Germinal center (tissue), 1 donor: ENCODE measurements at places on chromosomes 3 and 15.
A peak's percentile ranks its signal among the peaks of the same experiment; 100 is the strongest.

DNA sequence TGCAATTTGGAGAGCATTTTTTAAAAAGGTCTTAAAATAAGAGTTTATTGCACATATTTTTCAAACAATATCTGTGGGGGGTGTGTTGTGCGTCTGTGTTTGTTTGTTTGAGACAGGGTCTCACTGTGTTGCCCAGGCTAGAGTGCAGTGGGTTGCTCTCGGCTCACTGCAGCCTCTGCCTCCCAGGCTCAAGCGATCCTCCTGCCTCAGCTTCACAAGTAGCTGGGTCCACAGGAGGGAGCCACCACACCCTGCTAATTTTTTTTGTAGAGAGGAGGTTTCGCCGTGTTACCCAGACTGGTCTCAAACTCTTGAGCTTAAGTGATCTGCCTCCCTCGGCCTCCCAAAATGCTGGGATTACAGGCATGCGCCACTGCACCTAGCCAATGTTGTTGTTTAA lies 2.7 kb downstream of the MLF1 start:
- DNase-seq: no peak

DNA sequence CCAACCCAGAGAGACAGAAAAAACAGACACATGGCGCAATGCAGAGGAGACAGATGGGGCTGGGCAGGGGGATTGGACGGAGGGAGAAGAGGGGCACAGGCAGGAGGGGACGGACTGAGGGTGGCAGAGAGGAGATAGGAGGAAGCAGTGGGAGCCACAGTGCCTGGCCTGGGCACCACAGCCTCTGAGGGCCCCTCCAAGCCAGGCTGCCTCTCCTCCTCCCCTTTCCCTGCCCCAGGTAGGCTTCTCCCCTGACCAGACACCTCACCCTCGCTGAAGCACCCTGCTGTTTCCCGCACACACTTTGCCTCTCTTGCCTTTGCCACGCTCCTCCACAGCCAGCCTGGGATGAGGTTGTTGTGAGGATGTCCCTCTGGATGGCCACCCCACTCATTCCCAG lies 84.0 kb upstream of the PRR20G start:
- DNase-seq: no peak

DNA sequence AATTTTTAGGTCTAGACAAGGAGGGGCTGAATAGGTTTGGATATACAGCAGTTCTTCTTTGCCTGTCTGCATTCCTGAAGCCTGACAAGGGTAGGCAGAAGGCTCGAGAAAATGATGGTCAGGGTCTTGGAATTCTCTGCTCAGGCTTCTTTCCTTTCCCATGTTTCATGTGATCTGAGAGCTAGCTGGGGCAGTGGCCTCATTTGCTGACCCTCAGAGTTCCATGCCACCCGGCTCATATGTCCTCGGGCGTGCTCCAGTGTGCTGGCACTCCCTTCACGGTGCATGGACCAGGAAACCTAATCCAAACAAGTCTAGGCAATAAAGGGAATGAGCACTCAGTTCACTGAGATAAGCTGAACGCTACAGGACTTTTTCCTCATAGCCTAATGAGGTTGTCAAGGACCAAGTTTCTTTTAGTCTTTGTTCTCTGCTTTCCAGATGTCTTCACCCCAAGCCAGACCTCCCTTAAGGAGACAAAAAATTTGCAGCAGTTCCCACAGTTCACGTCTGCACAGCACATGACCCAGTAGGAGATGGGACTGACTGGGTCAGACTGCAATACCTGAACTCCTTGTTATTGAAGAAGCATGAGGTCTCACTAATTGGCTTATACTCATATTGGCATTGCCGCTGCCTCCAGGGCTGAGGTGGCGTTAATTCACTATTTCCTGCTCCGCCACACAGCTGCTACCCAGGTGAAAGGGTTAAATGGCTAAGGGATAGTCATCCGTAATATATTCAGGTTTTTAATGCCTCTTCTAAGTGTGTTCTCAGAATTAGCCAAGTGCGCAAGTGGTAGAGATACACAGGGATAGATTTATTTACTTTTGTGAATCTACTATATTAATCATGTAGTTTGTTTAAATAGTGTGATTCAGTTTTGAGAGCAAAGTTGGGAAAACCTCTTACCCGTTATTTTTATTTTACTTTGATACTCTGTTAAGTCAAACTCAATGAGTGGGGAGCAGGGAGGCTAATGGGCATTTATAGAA lies 15.3 kb upstream of the RTP4 start:
- DNase-seq: no peak

- DNase-seq: peak; percentile 28
These were observed 660 bp downstream of the ZNF106 start for GRCh38 chr15:42490291-42490670.

DNA sequence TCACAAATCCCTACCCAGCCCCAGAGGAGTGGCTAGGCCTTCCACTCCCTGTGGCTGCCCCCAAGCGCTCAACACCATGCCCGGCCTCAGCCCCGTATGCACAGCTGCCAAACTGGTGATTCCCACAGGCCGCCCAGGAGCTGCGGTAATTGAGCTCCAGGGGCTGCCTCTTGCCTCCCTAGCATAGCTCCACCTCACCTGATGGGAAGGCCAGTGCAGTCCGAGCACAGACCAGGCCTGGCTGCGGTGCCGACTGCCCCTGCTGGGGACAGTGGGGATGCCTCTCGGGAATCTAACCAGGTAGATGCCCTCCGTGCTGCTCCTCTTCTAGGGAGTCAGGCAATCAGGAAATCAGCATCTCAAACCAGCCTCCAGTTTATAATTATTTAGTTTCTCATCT lies 25.9 kb downstream of the SCN5A start:
- no peak for DNase-seq

GRCh38 chr15:80823120-80823519 lies 44.0 kb downstream of the CEMIP start:
- DNase-seq: no peak

DNA sequence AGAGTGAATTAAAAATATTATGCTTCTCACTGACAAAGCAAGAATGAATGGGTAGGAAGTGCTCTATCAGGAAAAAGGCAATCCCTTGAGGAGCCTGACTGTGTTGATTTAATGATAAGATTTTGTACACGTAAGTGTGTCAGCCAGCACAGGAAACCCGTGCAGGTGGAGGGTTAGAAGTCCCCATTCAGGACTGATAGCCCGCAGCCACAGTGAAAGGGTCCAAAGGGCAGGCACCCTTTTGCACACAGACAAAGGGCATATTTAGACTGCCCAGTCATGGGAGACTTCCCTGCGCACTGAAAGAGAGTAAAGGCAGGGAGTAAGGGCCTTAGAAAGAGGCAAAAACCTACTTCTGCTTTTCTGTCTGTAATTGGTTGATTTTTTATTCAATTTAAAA lies 26.4 kb upstream of the SKIL start:
- DNase-seq: no peak

DNA sequence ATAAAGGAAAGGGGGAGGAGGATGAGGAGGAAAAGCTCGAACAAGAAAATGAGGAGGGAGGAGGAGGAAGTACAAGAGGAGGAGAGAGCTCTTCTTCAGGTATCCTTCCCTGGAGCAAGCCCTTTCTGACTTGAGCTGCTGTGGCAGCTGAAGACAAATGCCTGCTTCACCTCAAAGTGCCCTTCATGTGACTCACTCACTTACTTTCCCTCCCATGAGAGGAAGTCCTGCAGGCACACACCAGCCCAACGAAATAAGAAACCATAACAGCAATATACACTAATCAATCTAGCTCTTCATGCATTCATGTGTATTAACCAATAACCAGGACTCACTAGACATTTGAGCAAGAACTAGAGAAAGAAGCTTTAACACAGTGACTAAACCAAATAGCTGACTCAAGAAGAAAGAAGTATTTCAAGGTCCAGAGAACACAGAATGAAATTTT lies 251.9 kb downstream of the IGSF11 start:
- DNase-seq: peak; percentile 17

DNA sequence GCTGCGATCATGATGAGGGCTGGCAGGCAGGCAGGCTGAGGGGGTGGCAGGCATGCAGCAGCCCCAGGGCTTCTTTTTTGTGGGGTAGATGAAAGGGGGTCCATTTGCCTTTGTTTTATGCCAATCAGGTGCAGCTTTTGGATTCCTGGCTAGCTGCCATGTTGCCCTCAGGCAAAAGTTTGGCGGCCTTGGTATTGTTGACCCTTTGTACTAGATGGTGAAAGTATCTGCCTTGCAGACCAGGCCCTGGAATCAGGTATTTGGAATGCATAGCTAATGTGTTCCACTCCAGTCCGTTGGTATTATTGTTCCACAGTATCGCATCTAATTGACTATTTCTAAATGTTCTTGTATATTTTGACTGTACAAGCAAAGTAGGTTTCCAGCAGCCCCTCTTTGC lies 35.0 kb downstream of the EEFSEC start:
- no peak for DNase-seq

GRCh38 chr3:40042752-40043443 lies 233.5 kb downstream of the MYRIP start:
- DNase-seq: no peak

GRCh38 chr15:59039225-59039624 lies 51.8 kb downstream of the RNF111 start:
- DNase-seq: no peak

DNA sequence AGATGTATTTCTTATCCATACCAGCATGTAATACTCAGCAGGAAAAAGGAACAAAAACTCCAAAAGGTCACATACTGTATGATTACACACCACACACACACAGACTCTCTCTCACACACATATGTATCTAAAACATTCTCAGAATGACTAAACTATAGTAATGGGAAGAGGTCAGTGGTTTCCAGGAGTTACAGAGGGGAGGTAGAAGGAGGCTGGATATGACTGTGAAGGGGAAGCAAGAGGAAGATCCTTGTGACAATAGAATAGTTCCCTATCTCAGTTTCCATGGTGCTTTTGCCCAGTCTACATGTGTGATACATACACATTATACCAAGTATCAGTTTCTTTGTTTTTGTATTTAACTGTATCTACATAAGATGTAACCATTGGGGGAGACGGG lies 190.1 kb downstream of the IL5RA start:
- DNase-seq: no peak

- no peak for DNase-seq
These were observed 36.8 kb upstream of the RFTN1 start for GRCh38 chr3:16550305-16550675.

DNA sequence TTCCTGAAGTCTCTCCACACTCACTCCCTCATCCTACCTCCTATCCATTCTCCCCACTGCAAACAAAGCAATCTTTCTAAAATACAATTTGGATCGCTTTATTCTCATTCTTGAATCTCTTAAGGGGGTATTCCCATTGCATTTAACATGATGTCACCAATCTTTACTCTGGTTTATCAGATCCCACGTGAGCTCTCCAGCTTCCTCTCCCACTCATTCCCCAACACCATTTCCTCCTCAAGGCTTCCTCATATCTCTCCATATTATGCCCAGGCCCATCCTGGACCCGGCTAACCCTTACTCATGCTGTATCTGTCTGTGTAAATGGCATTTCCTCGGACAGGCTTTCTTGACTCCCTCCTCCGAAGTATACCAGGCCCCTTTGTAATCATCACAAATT lies 165.0 kb downstream of the CD47 start:
- DNase-seq: no peak

- no peak for DNase-seq
These were observed 244.6 kb upstream of the WNT5A start for GRCh38 chr3:55731741-55732140.
